CD4-positive, alpha-beta T cell treated with Interleukin-21 for 1 hour (primary cell): ENCODE measurements at places on chromosomes 1 and 21.
A peak's percentile ranks its signal among the peaks of the same experiment; 100 is the strongest.

- DNase-seq = no peak
These were observed 10.1 kb upstream of the SESN2 start for GRCh38 chr1:28249013-28249865.

DNA sequence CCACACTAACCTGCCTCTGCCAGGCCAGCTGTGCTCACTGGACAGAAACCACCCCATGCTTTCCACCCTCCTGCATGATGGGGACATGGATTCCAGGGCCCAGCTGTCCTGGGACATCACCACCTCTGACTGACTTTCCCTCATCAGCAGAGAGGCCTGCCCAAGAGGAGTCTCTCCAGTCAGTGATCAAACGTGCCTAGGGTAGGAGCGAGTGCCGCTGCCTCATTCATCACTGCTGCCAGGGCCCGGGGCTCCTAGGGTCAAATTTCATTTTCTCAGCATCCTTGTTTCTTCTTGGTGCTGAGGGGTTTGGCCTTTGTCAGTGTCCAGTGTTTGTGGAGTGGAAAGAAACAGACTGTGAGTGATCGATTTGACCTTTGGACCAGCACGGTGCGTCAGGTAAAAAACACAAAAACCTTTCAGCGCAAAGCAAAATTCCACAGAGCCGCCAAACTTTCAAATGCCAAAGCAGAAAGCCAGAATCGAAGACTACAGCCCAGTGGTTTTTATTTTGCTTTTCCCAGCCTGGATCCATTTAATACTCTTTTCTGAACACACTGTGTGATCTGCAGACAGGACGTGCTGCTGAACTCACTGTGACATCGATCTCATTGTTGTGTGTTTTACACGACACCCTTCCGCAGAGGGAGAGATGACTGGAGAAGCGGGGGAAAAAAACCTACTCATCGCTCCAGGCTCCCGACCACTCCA, 43.2 kb downstream of the CAPN8 start:
- no peak for DNase-seq

DNA sequence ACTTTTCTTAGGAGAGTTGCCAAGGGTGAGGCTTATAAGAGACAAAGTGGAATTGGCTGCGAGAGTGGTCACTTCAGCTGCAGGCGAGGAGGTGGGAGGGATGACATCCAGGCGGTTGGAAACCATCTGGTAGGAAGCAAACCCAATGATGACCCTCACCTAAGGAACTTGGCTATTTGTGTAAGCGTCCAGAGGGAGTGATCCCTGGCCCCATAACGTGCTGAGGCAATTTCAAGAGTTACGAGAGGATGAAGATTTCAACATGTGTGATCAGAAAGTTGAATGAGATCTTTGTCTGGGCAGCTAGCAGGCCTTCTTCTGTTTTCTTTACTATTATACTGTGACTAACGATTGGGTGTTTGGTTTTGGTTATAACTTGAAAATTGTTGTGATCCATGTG, 102.7 kb upstream of the VANGL1 start:
- no peak for DNase-seq

- DNase-seq = peak; percentile 31
These were observed 56.8 kb upstream of the LYST start for GRCh38 chr1:235923466-235924021.

DNA sequence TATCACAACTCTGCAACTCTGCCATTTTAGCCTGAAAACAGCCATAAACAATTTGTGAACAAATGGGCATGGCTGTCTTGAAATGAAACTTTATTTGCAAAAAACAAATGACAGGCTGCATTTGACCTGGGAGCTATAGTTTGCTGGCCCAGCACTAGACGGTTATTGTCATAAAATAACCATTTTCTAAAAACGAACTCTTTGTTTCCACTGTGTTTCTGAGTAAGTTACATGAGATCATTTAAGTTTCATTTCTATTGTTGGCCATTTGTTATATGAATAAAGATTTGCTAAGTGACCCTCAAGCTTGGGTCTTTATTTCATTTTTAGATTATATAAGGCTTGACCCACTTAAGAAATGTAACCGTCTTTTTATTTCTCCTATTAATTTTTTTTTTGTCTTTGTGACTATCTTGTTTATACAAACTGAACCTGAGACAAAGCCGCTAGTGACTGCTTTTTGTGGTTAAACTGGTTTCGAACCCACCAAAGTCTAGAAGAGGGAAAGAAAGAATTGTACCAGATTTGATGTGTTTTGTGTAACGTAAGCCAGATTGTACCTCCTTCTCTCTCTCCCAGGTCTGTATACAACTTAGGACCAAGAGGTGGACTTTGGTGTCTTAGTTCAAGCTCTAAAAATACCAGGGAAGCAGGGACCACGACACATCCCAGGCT, 12.9 kb upstream of the KCNJ15 start:
- no peak for DNase-seq

DNA sequence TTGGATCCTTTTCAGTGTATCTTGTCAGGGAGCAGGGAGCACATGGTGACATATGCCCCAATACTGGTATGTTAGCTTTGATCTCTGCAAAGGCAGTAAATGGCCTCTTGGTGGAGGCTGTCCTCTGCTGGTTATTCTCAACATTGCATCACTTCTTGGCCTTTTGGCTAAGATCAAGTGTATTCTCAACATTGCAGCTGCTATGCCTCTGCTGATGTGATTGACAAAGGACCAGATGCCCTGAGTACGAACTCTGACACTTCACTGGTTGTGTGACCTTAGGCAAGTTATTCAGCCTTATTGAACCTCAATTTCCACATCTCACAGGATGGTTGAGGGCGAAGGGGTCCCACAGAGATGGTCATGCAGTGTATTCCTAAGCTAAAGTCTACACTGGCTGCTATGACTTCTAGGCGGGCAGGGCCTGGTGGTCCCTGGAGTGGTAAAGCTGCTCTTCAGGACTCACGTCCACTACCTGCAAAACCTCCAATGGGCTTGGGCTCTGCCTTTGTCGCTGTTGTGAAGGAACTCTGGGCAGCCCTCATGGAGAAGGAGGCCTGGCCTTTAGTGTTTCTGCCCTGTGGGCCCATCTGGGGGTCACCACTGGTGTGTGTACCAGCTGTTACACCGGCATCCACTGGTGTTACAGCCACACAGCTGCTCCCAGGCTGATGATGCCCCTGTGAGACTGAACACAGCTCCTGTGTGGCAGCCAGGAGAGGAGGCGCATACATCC, 64.8 kb downstream of the DNTTIP2 start:
- peak; percentile 62 for DNase-seq

DNA sequence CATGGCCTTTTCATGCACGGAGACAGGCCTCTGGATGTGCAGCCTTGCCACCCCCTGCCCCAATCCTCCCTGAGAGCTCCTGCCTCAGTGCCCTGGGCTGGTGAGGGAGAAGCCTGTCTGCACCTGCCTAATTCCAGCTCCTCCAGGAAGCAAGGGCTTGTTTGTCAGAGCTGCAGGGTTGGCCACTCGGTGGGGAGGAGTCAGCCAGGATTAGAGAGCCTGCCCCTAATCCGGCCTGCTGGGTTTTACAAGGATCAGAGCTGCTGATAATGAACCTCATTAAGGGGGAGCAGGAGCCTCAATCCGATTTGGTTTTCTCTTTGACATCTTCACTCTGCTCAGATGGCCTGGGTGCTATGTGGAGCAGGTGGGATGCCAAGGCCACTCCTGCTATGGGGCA, 31.9 kb upstream of the LHX4 start:
- DNase-seq = no peak

DNA sequence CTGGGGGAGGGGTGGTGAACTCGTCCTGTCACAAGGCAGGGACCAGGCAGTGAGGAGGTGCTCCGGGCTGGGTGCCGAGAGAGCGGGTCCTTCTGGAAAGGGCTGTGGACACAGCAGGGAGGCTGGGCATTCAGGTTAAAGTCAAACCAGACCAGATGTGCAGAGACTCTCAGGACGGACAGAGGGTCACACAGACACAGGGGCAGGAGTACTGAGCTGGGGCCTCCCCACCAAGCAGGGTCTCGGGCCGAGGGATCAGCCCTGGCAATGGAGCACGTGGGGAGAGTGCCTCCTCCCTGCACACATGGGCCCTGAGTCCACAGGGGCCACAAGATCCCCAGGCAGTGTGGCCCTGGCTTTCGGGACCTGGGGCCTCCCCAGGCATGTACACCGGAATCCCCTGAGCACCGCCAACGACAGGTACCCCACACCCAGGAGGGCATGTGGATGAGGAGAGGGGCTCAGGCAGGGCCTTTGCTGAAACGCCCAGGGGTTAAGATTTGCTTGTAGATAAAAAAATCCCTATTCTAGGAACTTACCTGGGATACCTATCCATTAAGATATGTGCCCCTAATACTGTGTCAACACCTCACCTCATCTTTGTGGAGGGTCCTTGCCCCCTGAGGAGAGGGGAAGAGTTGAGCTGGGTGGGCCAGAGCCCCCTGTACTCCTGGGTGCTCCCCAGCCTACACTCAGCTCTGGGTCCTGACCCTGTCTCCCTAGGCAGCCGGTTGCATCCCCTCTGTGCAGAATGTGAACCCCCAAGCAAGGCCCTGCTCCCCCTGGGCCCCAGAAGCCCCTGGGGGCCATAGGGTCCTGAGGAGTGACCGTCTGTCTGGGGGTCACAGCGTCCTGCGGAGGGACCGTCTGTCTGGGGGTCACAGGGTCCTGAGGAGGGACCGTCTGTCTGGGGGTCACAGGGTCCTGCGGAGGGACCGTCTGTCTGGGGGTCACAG, 46.9 kb upstream of the ADARB1 start:
- no peak for DNase-seq

DNA sequence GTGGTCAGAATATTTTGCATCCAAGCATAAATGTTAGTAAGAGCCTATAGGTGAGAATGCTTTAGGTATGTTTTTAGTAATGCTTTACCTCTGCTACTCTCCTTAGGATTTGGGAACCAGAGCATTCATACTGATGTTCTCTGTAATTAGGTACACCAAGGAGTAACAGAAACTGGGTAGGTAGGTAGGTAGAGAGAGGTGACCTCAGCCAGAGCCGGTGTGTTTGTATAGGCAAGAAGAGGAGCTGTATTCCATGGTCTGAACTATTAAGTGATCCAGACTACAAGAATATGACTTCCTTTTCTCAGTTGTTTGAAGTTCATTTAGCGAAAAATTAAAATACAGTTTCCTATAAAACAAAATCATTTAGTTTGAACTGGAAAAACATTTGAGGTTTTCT, 108.5 kb downstream of the SDCCAG8 start:
- DNase-seq = no peak

DNA sequence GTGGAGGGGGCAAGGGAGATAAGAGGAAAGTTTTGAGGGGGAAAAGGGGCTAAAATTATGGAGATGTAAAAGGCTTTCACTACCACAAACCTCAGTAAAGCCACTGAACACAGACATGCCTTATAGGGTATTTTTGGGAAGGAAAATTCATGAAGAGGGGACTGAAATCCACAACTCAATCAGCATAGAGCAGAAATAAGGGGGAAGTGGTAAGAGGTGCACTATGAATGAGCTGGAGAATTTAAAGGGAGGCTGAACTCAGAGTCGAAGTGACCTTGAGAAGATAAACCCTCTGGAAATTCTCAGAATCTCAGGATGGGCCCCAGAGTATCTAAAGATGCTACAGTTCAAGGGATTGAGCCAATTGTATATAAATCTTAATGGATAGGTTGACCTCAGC, 15.3 kb downstream of the RHEX start:
- DNase-seq = no peak

DNA sequence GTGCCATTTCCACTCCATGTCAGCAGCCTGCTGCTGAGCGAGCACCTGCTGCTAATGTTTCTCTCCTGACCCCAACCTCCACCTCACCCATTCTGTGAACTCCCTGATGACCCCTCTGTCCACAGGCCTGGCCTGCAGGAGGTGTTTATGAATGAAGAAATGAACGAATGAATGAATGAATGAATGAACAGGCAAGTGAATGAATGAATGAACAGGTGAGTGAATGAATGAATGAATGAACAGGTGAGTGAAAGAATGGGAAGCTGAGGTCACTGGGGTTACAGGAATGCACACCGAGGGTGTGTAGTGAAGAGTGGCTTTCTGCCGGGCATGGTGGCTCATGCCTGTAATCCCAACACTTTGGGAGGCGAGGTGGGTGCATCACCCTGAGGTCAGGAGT, 173.4 kb downstream of the IGSF21 start:
- no peak for DNase-seq

DNA sequence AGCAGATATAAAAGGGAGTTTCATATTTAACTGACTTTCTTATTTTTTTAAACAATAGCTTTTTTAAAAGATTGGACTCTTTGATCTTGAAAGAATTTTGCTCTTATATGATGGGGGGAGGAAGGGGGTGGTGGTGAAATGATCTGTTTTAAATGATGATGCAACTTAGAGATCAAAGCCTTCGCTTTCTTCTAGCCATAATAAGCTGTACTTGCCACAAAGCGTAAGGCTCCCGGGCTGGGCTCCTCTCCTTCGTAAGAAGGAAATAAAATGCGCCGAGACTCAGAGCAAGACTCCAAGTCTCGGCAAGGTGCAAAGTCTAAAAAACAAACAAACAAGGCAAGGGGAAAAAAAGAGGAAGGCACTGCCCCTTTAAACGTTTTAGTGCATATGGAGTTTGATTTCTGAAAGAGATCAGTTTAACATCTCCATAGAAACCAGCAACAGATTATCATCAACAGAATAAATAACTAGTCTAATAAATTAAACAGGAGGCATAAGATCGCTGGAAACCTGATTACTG, 3.3 kb downstream of the CASZ1 start:
- no peak for DNase-seq

GRCh38 chr1:84687714-84688462, 2.4 kb downstream of the SSX2IP start:
- no peak for DNase-seq

GRCh38 chr1:201911826-201912571, 23.3 kb downstream of the SHISA4 start:
- no peak for DNase-seq

DNA sequence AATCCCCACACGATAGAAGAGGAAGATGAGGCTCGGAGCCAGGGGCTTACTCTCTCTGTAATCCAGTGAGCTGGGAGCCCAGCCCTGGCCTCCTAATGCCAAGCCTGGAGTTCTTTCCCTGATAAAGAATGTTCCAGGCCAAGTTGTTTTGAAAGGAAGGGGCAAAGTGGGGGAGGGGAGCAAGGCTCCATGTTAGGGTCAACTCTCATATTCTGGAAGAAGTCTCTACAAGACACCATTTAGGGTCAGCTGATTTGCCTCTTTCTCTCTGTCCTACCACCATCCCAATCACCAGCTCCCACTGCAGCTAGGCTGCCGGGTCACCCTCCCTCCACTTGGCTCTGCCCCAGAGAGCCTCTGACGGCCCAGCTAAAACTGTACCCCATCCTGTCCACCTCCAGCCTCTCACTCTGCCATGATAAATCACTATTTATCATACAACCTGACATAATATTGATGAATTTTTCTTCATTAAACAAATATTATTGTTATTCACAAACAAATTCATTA, 95.0 kb downstream of the GLIS1 start:
- no peak for DNase-seq

GRCh38 chr1:184285401-184286087, 101.3 kb upstream of the C1orf21 start:
- DNase-seq = no peak

DNA sequence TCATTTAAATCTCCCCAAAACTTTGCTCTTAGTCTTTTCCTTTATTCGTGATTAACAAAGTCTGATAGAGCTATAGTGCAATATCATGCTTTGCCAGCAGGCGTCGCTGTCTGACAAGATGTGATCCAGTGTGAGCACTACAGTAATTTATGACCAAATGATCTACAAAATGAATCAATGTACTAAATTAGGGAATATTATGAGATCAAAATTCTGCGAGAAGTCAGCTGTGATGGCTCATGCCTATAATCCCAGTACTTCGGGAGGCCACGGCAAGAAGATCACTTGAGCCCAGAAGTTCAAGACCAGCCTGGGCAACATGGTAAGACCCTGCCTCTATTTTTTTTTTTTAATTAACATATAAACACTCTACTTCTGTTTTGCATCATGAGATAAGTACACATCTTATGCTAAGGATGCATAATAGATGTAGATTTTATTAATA, 3.6 kb upstream of the SPSB1 start:
- peak; percentile 84 for DNase-seq

- no peak for DNase-seq
These were observed 534.2 kb downstream of the LTN1 start for GRCh38 chr21:28458446-28458845.
